ENCODE measurements at places on chromosomes 6 and 20.

DNA sequence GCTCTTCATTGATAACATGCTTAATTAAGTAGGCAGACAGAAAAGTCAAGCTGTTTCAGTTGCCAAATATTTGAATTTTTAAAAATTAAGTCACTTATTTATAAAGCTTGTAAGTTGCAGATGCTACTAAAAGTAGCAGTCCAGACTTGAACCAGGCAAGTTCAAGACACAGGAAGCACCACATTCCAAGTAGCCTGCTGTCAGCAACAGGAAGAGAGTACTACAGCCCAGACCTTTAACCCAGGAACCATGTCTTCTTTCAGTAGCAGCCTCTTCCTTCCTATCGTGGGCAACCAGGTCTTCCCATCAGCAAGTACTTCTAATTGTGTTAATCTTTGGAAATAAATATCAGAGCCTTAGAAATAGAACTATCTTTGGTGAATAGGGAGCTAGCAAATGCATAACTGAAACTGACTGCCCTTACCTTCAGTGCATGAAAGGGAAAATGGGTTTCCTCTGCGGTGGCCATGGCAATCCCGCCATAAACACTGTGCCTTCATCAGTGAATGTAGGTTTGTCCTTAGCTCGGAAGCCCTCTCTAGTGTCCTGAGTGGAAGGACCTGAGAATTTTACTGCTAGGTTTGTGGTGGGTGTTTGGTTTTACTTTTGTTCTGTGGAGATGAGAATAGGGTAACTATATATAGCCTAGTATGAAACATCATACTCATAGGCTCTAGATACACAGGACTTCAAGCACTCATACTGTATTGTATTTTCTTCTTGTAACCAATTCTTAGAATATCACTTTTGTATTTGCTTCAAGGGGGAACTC, 95.6 kb downstream of the SYCP2 start:
- no peak for DNase-seq

DNA sequence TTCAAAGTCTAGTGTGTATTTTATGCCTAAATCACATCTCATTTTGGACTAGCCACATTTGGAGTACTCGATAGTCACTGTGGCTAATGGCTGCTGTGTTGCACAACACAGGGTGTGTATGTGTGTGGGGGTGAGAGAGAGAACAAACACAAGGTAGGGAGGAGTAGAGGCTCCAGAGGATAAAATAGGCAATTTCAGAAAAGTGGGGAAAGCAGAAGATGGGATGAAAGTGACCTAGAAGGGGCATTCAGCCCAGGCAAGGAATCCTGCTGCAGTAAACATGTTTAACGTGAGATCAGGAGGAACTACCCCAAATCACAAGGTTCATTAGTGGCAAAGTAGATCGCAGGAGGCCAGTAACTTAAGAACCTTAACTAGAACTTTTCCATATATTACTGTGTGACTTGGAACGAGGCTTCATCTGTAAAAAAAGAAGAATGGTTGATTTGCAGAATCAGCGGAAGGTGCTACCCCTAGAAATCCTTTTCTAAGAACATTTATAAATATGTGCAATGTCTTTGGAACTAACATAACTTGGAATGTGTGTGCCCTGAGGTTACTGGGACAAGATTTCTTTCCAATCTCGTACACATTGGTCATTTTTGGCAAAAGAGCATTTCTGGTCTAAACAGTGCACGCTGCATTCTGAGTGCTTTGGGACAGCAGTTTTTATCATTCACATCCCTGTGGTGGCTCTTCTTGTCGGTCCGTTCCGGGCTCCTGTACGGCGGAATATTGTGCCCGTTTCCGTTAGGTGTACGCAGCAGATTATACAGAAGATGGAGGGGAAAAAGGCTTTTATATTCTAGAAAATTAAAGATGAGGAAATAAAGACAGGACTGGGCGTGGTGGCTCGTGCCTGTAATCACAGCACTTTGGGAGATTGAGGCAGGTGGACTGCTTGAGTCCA, 2.6 kb downstream of the DUSP22 start:
- DNase-seq: no peak

DNA sequence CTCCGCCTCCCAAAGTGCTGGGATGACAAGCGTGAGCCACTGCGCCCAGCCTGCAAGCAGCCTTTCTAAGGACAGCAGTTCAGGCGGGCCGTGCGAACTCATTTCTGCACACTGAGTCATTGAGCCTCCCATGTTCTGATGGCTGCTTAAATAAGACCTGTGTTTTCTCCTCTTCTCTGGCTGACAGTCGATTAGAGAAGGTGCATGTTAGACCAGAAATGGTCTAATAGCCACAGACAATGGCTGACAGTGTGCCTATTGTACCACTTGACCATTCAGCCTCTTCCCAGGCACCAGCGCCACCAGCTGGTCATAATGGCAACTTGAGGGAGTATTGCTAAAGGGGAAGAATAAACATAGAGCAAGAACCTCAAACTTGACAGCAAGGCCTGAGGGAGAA, 6.2 kb downstream of the CST11 start:
- DNase-seq: peak; percentile 41

DNA sequence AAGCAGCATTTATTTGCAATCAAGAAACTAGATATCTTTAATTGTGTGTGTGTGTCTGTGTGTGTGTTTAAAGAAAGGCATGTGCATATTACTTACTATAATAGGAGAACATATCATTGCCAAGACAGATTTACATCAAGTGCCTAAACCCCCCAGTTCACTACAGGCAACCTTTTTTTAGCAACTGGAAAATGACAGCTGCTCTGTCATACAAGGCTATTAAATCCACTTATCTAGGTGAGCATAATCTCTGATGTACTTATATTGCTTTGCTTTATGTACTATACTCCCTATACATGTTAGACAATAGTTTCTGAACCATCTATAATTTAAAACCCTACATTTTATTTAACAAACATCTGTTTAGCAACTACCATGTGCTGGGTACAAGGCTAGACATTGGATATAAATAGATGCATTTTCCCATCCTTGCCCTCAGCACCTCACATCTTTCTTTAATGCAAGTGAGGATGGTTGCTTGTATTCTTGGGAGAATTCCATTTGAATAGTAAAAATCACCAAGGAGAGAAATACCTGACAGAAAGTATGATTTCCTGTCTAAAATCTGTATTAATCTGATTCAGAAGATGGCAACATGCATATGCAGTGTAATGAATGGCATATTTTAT, 398.3 kb downstream of the LAMA2 start:
- DNase-seq: no peak

GRCh38 chr6:29748391-29749307, 25.4 kb downstream of the HLA-F start:
- peak; percentile 89 for DNase-seq

GRCh38 chr6:132494954-132495353, 18.0 kb downstream of the STX7 start:
- DNase-seq: no peak

DNA sequence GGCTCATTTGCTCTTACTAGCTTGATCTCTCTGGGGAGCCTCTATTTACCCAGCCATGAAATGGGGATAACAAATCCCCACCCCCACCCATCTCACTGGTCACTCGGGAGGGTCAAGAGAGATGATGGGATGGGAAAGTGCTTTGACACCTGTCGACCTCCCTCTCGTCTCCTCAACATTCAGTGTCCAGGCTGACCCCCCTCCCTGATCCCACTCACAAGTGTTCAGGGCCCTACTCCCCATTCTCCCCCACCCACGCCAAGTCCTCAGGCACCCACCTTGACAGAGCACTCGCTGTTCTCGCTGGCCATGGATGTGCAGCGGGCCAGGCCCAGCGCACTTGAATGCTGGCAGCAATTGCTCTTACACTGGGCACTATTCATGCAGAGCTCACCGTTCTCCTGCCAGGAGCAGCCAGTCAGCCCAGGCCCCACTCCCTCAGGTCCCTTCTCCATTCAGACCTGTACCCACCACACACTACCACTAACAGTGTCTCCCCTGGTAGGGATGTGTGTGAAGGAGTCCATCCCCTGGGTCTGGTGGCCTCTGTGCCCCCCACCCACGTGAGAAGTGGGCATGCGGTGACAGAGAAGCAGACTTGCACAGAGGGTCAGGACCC, 1.6 kb downstream of the CLPS start:
- DNase-seq: no peak

Data from EL (cell line).